Glutamatergic neuron (in vitro differentiated cells): ENCODE measurements at places on chromosomes 1 and 21. TPM values are rescaled to one million over a fixed set of nuclear protein-coding genes. Genes with fewer than 3 reads are reported as not detected.

GRCh38 chr1:228743405-228743804, 8.1 kb downstream of the RHOU start:
- no peak for DNase-seq
- H3K36me3 ChIP-seq: peaks cover 22% of the 10 kb centered on the region
- no peak overlapping the region for H3K27ac ChIP-seq
- H3K4me3 ChIP-seq: no peak overlapping the region

GRCh38 chr1:9539829-9540550, 725 bp downstream of the SLC25A33 start:
- peak overlapping the region; percentile 76 for H3K27ac ChIP-seq
- peaks cover 7% of the 10 kb centered on the region for H3K4me1 ChIP-seq
- H3K4me3 ChIP-seq: peak overlapping the region; percentile 92

DNA sequence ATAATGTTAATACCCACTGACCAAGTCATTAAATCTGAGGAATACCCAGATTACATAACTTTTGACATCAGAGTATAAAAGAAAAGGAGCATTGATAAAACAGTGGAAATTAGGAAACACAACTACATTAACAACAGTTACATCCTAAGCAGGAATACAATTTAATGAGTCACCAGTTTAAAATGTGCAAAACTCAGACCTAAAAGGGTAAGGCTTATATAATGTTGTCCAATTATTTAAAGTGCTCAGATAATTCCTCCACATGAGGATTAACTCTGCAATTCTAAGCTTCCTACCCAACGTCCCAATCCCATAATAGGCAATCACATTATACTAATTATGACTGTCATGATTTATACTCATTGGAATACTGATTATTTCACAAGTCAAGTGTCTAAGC, 50.5 kb downstream of the ABL2 start:
- peaks cover 4% of the 10 kb centered on the region for H3K4me1 ChIP-seq
- no peak overlapping the region for H3K4me3 ChIP-seq
- H3K27me3 ChIP-seq: peaks cover 2% of the 10 kb centered on the region
- no peaks in the 10 kb centered on the region for H3K36me3 ChIP-seq
- H3K27ac ChIP-seq: no peak overlapping the region

- H3K27me3 ChIP-seq: peaks cover 6% of the 10 kb centered on the region
- no peak overlapping the region for H3K27ac ChIP-seq
- H3K36me3 ChIP-seq: no peaks in the 10 kb centered on the region
- H3K4me1 ChIP-seq: peaks cover 8% of the 10 kb centered on the region
Observed at GRCh38 chr1:206631085-206631509, 4.2 kb upstream of the DYRK3 start.

DNA sequence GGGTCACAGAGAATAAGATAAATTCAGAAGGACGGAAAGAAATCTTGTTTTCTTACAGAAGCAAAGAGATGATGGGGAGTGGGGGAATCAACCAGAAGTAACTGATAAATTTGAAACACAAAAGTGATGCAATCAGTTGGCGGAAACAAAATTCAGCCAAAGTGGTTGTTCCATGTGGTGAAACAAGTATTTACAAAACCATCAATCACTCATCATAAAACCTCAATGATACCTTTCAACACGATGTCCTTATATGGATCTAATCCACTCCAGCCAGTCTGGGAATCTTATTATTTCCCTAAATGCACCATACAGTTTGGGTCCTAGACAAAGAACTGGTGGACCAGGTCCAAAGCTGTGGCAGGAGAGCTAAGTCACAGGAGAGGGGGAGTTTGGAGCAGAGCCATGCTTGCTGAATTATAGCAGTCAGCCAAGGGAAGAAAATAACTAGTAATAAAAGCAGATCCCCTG, 303.8 kb upstream of the LRRC7 start:
- H3K27me3 ChIP-seq: peaks cover 2% of the 10 kb centered on the region
- no peak overlapping the region for H3K27ac ChIP-seq
- H3K4me1 ChIP-seq: peaks cover 6% of the 10 kb centered on the region
- DNase-seq: no peak
- H3K4me3 ChIP-seq: no peak overlapping the region
- H3K36me3 ChIP-seq: no peaks in the 10 kb centered on the region

DNA sequence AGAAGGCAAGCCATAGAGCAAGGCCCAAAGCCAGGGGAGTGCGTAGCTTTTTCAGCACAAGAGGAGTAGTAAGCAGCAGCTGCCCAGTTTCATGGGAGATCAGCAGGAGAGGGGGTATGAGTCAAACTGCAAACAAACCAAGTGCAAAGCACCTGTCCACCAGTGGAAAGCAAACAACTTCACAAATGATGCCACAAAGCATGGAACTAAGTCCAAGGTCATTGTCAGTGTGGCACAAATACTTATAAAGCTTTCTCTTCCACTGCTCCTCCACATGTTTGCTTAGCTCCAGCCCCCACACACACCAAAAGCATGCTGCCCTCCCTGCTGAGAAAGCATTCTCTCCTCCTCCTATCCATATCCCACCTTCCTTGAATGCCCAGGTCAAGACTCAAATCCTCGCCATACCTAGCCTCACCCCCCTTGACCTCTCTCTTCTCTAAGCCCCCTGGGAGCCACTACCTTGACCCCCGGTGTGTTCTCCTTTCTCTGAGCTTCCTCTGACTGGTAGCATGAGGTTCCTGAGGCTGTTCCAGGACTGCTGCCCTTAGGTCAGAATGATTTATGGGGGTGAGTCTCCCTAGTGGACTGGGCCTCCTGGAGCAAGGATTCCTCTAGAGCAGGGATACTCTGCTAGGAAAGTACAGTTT, 70.4 kb downstream of the DMAP1 start:
- no peaks in the 10 kb centered on the region for H3K27me3 ChIP-seq
- H3K27ac ChIP-seq: no peak overlapping the region
- DNase-seq: no peak
- no peak overlapping the region for H3K4me3 ChIP-seq

- no peak overlapping the region for H3K27ac ChIP-seq
- peaks cover 7% of the 10 kb centered on the region for H3K4me1 ChIP-seq
- no peaks in the 10 kb centered on the region for H3K36me3 ChIP-seq
- DNase-seq: no peak
Observed at GRCh38 chr1:28256197-28256827, 3.0 kb upstream of the SESN2 start.

GRCh38 chr1:229001467-229002011, 266.3 kb downstream of the RHOU start:
- H3K36me3 ChIP-seq: no peaks in the 10 kb centered on the region
- H3K4me1 ChIP-seq: peaks cover 27% of the 10 kb centered on the region
- H3K4me3 ChIP-seq: no peak overlapping the region
- H3K27me3 ChIP-seq: peaks cover 1% of the 10 kb centered on the region

GRCh38 chr1:86197206-86197855, 40.8 kb upstream of the COL24A1 start:
- H3K27me3 ChIP-seq: peaks cover 4% of the 10 kb centered on the region
- H3K4me3 ChIP-seq: no peak overlapping the region
- no peak for DNase-seq
- H3K36me3 ChIP-seq: no peaks in the 10 kb centered on the region
- H3K4me1 ChIP-seq: peaks cover 16% of the 10 kb centered on the region

DNA sequence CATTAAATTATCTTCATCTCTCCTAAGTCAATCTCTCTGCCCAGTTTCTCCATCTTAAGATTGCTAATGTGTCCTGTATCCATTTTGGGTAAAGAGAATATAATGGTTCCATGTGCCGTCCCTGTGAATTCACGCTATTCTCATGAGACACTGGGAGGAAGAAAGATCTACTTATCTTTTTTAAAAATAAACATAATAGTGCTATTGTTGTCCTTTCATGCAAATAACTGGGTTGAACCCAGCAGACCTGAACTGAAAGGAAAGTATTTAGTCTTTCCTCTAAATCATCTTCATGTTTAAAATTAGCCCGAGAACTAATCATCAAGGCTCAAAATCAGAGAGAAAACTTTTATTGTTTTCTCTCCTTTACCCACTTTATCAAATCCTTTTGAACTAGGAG, 22.4 kb downstream of the SLAMF1 start:
- peaks cover 2% of the 10 kb centered on the region for H3K4me1 ChIP-seq
- H3K4me3 ChIP-seq: no peak overlapping the region
- no peaks in the 10 kb centered on the region for H3K36me3 ChIP-seq
- no peak for DNase-seq
- H3K27ac ChIP-seq: no peak overlapping the region

Gene PGLYRP4
- not detected for total RNA-seq

Gene LMX1A
- not detected for total RNA-seq

Gene NR5A2
- 2.0 TPM for total RNA-seq

Gene SV2A
- total RNA-seq: 34.9 TPM

Gene DCST1
- not detected for total RNA-seq

Gene MIGA1
- 10.2 TPM for total RNA-seq
